ENCODE measurements at places on chromosomes 1 and 21.

GRCh38 chr1:212414328-212415106 lies at the start of gene PACC1:
Gene PACC1 (minus strand): TSS chr1:212414886. CDS start chr1:212414757, 129 bp downstream.
- peak; percentile 74 for DNase-seq

GRCh38 chr21:41597811-41598231 lies 89.9 kb upstream of the TMPRSS2 start:
- no peak for DNase-seq

- DNase-seq = no peak
Measured at GRCh38 chr1:95393434-95393833, 159.4 kb downstream of the RWDD3 start.

- DNase-seq = no peak
Measured at GRCh38 chr1:60571811-60572210, 498.2 kb upstream of the C1orf87 start.

- DNase-seq = no peak
Measured at GRCh38 chr1:114112775-114113174, 40.9 kb downstream of the SYT6 start.

- DNase-seq = no peak
Measured at GRCh38 chr1:19315378-19316198, 3.5 kb downstream of the SLC66A1 start.

GRCh38 chr1:7591565-7591964 lies 179.5 kb upstream of the VAMP3 start:
- DNase-seq = no peak

DNA sequence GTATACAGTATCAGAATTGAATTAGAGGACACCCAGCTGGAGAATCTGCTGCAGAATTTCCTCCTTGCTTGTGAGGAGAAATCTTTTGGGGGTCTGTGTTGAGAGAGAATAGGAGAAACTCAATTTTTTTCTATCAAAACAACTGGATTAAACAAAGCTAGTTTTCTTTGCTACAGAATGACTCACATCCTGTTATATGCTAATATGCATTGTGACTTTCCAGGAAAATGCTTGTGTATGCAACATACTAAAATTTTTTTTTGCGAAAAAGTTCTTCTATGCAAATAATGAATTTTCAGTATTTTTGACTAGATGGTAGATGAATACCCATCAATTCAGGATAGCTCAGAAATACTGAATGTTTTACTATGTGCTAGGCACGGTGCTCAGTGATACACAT lies 2.2 kb downstream of the VAMP4 start:
- no peak for DNase-seq

DNA sequence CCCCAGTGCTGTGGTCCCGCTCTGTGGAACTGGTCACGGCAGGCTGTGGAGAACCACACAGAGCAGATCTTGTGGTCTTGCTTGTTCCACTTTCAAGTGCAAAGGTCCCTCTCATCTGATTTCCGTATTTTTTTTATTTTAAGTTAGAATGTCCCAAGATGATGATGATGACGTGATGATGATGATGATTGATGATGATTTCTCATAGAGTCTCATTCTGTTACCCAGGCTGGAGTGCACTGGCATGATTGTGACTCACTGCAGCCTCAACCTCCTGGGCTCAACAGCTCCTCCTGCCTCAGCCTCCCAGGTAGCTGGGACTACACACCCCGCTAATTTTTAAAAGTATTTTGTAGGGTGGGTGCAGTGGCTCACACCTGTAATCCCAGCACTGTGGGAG lies 12.2 kb downstream of the EVA1C start:
- no peak for DNase-seq

DNA sequence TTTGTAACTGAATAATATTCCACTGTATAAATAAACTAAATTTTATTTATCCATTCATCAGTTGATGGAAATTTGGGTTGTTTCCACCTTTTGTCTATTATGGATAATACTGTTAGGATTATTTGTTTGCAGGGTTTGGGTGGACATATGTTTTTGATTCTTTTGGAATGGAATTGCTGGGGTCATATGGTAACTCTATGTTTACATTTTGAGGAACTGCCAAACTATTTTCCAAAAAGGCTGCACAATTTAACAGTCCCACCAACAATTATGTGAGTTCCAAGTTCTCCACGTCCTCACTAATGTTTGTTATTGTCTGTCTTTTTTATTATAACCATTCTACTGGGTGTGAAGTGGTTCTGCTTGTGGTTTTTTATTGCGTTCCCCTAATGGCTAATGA lies 4.3 kb upstream of the SERBP1 start:
- DNase-seq = no peak

DNA sequence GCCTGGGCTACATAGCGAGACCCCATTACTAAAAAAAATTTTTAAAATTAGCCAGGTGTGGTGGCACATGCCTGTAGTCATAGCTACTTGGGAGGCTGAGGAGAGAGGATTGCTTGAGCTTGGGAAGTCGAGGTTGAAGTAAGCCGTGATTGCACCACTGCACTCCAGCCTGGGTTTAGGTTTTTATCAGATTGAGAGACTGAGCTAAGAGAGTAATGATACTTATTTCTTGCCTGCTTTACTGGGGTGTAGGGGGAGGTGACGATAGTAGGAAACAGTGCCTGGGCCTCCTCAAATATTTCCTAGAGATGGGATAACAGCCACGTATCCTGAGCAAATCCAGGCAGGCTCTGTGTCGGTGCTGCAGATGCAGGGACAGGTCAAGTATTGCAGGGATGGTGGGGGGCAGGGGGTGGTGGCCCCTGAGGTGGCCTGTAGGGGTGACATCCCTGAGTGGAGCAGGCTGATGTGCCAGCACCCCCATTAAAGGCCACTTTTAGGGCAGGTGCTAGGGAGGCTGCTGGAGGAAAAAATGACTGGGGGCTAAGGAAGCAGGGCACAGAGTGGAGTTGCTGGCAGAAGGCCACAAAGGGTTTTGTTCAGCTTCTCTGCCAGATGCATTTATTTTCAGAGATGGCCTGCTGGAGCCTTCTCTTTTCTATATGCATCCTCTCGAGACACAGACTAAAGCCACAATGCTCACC lies 130.5 kb downstream of the RHOU start:
- no peak for DNase-seq

DNA sequence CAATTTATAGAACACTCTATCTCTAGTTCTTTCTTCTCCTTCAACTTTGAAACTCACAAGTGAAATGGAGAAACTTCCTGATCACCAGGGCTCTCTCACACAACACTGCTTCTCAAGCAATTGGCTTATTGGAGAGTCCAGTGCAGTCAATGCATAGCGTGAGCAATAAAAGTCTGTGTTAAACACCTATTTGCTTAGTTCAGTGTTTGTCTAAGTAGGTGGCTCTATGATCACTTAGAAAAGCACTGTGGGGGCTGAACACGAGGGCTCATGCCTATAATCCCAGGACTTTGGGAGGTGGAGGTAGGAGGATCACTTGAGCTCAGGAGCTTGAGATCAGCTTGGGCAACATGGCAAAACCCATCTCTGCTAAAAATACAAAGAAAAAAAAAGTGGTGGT lies 12.2 kb downstream of the CTSS start:
- no peak for DNase-seq

- no peak for DNase-seq
Measured at GRCh38 chr1:212167098-212167497, 118.1 kb upstream of the PPP2R5A start.

- no peak for DNase-seq
Measured at GRCh38 chr21:45506836-45507522, 35.3 kb downstream of the SLC19A1 start.

GRCh38 chr1:193438771-193439170 lies 252.4 kb upstream of the B3GALT2 start:
- DNase-seq = no peak

GRCh38 chr21:44869781-44870747 lies 3.4 kb downstream of the PTTG1IP start:
- peak; percentile 93 for DNase-seq

GRCh38 chr21:44058652-44058964 lies 46.5 kb downstream of the TRAPPC10 start:
- no peak for DNase-seq

- DNase-seq = no peak
Measured at GRCh38 chr1:240232530-240232929, 140.8 kb downstream of the FMN2 start.

DNA sequence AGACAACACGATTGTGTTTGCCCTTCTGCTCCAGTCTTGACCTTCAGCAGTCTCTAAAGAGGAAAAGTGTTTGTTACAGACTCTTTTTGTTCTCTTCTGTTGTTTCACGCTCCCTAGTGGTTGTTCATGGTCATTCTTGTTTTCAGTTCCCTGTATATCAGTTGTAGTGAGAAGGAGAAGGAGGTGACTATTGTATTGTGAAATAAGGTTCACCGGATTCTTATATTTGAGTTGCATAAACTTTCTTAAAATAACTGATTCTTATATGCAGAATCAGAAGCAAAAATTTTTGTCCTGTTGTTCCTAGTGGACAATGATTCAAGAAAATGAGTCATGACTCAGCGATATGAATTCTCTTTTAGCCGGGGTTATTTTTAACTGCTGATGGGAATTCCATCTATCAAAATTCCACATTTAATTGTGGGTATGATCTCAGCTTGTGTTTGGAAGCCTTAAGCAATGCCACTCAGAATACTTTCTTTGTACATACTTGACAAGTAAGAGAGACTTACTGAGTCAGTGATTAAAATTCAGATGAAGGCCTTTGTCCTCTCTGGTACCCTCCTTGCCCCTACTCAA lies 152.2 kb downstream of the CLEC20A start:
- DNase-seq = peak; percentile 52

- no peak for DNase-seq
Measured at GRCh38 chr1:101013776-101014175, 11.8 kb downstream of the DPH5 start.

DNA sequence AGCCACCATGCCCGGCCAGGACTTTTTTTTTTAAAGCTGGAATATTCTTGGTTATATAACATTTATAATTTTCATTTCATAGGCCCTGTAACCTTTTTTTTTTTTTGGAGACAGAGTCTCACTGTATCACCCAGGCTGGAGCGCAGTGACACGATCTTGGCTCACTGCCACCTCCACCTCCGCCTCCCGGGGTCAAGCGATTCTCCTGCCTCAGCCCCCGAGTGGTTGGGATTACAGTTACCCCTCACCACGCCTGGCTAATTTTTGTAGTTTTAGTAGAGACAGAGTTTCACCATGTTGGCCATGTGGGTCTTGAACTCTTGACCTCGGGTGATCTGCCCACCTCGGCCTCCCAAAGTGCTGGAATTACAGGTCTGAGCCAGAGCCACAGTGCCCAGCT lies 12.6 kb downstream of the ZYG11B start:
- no peak for DNase-seq

GRCh38 chr1:107993920-107994319 lies 28.9 kb upstream of the VAV3 start:
- DNase-seq = no peak

DNA sequence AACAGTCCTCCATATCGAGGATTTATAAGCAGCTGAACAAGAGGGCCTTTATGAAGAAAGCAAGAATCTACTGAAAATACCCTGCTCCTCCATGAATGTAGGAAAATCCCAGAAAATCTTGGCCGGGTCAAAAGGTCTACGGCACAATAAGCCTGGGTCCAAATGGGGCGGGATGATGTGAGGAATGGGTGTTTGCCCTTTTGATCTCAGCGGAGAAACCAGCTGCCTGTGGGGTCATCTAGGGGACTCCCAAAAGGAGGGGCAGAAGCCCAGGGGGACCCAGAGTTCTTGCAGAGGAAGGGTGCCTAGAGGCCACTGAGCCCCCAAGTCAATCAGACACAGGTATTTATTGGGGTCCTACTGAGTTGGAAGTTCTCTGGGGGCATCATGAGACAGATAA lies 11.4 kb upstream of the PIGR start:
- DNase-seq = no peak

GRCh38 chr1:197076585-197076984 lies 9.5 kb upstream of the F13B start:
- no peak for DNase-seq

GRCh38 chr1:214928574-214928973 lies 154.0 kb upstream of the KCNK2 start:
- DNase-seq = no peak

DNA sequence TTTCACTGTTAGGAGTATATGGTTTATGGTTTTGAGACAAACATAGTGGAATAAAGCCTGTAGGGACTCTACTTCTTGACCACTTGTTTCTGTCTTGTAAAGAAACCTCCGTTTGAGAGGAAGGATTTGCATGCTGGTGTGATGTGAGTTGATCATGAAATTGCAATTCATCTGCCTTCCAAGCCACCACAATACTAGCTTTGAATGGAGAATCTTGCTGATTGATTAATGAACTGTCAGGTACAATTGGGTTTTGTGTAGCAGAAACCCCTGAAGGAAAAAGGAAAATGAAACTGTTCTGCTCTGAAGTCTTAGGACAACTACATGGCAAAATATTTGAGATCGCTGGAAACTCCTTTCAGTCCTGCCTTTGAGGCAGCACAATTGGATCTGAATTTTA lies 90.7 kb downstream of the VPS13D start:
- no peak for DNase-seq

DNA sequence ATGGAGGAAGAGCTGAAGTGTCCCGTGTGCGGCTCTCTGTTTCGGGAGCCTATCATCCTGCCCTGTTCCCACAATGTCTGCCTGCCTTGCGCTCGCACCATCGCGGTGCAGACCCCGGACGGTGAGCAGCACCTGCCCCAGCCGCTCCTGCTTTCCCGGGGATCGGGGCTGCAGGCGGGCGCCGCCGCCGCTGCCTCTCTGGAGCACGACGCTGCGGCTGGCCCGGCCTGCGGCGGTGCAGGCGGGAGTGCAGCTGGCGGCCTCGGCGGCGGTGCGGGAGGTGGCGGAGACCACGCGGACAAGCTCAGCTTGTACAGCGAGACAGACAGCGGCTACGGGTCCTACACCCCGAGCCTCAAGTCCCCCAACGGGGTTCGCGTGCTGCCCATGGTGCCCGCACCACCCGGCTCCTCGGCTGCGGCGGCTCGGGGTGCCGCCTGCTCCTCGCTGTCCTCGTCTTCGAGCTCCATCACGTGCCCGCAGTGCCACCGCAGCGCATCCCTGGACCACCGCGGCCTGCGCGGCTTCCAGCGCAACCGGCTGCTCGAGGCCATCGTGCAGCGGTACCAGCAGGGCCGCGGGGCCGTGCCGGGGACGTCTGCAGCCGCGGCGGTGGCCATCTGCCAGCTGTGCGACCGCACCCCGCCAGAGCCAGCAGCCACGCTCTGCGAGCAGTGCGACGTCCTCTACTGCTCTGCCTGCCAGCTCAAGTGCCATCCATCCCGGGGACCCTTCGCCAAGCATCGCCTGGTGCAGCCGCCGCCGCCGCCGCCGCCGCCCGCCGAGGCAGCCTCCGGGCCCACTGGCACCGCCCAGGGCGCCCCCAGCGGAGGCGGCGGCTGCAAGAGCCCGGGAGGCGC lies 1.3 kb downstream of the TRIM67 start:
- no peak for DNase-seq

GRCh38 chr1:209756615-209757445 lies 977 bp downstream of the TRAF3IP3 start:
- no peak for DNase-seq

GRCh38 chr1:186155594-186155993 lies 219.5 kb downstream of the TPR start:
- DNase-seq = peak; percentile 53
